ENCODE measurements at places on chromosomes 12 and 14.

GRCh38 chr14:21346532-21347135, 37.2 kb downstream of the SUPT16H start:
- DNase-seq: no peak

DNA sequence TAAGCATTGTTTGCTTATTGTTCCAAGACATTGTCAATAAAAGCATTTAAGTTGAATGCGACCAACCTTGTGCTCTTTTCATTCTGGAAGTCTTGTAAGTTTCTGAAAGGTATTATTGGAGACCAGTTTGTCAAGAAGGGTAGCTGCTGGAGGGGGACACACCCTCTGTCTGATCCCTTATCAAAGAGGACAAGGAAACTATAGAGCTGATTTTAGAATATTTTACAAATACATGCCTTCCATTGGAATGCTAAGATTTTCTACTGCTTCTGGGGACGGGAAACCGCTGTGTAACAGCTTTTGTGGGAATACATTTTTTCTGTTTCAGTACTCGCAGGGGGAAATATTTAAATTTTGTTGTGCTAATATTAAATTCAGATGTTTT, 3.5 kb downstream of the FOS start:
- DNase-seq: peak; percentile 65

DNA sequence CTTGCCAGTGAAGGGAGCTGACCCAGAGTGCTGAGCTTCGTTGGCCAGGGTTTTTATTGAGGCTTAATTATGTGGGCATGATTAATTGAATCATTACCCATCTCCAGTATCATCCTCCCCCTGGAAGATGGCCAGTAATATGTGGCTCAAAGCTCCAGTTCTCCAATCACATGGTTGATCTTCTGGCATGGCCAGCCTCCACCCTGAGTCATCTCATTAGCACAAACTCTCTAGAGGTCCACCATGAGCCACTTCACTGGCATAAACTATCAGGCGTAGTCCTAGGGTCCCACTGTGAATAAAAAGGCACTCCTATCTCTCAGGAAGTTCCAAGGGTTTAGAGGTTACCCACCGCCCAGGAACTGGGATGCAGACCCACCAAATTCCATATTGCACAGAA, 135.0 kb downstream of the ANO6 start:
- no peak for DNase-seq

DNA sequence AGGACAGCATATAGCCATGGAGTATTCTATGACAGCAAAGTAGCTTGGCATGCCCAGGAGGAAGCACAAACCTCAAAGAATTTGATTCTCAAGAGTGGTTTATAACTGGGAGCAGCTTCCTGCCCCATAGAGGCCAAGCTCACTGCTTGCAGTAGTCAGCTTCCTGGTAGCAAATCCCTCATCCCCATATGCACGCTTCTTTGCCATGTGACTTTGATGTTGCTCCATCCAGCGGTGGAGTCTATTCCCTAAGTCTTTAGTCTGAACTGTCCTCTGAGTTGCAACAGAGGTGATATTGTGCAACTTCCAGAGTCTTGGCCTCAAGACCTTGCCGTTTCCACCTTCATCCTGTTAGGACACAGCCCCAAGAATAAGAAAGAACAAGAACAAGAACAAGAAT, 996.8 kb upstream of the TMEM132C start:
- DNase-seq: peak; percentile 82

DNA sequence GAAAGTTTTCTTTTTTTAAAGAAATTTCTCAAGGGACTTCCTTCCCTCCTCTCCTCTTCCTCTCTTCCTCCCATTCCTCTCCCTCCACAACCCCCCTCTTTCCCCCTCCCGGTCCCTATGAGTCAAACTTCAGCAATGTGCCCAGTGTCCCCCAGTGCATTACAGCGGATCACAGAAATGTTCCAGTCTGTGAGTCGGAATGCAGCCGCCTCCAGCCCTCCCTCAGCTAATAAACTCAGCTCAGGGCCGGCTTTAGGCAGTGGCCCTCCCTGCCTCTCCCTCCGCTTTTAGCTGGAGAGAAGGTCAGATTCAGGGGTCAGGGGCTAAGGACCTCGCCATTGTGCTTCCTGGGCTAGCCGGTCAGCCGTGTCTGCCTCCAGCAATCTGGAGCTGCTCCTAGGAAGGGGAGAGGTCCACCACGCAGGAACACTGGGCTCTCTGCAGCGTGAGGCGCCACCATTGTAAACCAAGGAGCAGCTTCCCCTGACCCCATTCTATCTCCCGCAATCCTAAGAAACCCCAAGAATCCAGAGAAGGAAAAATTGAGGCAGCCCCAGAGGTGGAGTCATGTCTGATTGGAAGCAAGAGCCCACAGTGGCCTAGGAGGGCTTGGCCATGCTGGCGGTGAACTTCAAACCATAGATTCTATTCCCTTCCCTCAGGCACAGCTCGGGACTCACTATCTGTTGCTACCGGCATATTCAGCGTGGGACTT, 1.1 kb upstream of the HDAC7 start:
- DNase-seq: peak; percentile 97

DNA sequence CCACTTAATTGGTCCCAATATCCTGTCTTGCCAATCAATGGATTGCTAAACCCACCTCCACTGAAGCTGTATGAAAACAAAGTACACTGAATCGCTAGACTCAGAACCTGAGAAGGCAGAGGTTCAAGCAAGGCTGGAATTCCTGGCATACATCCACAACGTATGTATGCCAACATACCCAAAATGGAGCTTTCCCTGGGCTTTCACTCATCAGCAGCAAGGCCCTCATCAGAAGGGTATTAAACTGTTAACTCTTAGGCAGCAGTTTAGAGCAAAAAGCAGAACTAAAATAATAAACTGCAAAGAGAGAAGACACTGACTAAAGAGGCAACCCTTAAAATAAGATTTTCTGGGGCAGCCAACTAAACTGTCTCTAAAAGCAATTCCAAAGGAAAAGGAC, 13.6 kb downstream of the MED13L start:
- DNase-seq: no peak

DNA sequence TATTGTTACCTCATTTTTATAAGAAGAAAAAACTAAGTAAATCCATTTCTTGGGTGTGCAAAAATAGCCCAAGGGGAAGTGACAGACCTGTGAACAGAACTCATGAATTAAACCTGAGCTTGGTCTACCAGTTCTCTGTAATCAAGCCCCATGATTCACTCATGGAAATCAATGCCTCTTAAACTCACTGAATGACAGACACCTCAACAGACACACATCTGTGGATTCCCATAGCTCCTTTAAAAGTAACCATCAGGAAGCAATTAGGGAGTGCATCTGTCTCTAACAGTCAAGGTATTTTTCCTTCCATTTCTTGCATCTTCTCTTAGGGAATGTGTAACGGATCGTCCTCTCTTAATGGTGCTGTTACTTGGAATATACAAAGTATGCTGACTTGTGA, 215.0 kb upstream of the EEA1 start:
- DNase-seq: no peak

DNA sequence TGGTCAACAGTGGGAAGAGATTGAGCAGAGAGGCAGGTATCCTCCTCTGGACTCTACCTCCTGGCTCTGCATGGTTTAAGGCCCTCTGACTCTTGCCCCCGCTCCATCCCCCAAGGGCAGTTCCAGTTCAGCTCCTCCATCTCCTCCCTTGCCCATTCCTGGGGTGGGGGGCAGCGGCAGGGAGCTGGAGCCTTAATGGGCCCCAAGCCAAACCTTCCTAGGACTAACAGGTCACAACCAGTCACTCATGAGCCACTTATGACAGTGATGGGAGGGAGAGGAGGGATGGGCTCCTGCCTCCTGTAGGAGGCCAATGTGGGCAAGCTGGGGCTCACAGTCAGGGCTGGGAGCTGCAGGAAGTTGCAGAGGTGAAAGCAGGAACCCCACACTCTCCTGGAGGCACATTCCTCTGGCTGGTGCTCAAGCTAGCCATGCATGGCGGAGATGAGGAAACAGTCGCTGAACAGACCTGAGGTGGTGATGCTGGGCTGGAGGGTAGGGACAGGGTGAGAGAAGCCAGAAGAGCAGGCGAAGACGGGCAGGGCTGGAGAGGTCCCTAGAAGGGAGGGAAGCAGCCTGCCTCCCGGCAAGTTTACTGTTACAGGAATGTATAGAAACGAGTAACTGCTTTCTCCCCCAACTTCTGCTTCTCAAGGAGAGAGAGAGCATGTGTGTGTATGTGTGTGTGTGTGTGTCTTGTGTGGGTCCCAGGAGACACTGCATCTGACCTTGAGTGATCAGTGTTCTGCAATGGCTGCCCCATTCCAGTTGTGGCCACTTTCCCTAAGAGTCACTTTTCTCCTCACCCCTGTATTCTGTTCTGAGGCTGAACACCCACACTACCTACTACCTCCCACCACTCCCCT, 5.0 kb upstream of the RAPGEF3 start:
- peak; percentile 99 for DNase-seq

- no peak for DNase-seq
Observed at GRCh38 chr12:54372113-54372806, 8.0 kb upstream of the GPR84 start.

GRCh38 chr12:45130881-45131281, 80.0 kb upstream of the DBX2 start:
- DNase-seq: peak; percentile 58

DNA sequence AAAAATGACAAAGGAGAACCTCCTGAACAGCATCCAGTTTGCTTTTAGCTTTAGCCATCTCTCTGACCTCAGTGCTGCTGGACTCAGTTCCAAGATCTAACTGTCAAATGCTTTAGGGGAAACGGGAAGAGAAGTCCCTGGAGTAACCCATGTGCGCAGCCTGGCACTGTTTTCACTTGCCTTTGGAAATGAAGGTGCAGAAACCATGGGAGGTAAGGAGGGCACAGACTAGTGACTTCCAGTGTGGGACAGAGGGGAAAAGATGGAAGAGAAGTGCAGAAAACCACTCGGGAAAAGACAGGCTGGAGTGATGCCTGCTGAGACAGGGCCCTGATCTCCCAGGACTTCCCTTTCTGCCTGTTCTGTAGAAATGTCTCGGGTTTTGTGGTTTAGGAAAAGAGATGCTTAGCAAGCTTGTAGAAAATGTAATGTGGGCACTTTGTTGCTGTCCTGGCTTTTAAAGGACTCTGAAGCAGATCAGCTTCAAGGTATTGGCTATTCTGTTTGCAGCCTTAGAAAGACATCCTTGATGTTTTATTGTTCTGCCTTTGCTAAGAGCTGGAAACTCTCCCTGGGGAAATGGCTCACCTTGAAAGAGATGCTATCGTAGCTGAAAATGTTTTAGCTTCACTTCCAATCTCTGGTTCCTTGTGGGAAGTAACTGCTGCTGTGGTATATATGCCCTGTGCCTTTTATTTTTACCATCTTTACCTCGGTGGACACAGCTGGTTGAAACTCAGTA, 124.6 kb upstream of the HIF1A start:
- DNase-seq: no peak

DNA sequence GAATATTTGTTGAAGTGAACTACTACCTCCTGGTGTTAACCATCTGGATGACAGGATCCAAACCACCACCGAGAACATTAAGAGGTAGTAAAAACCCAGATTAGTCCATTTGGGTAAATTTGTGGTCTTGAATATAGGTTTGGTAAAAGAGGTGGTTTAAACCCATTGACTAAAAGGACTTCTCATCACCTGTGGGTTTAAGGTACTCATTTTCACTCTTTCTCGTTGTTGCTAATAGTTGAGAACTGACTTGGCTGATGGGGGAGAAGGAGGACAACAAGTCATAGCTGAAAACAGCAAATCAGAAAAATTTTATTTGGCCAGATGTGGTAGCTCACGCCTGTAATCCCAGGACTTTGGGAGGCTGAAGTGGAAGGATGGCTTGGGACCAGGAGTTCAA, 59.2 kb downstream of the ACADS start:
- DNase-seq: no peak

DNA sequence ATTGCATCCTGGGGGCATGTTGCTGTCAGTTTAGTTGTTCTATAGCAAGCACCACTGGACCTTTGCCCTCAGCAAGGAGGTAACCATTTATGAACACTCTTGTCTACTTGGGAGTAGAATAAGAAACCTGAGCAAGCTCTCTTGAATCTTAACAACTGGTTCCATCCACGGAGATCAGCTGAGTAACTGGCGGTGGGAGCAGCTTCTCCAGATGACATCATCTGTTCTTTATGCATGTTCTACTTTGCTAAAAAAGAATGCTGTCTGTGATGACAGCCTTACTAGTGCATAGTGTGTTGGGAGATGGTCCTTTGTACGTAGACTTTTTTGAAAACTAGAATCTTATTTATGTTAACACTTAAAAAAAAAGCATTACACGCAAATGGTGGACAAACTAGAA, 17.7 kb downstream of the SLC4A8 start:
- no peak for DNase-seq

DNA sequence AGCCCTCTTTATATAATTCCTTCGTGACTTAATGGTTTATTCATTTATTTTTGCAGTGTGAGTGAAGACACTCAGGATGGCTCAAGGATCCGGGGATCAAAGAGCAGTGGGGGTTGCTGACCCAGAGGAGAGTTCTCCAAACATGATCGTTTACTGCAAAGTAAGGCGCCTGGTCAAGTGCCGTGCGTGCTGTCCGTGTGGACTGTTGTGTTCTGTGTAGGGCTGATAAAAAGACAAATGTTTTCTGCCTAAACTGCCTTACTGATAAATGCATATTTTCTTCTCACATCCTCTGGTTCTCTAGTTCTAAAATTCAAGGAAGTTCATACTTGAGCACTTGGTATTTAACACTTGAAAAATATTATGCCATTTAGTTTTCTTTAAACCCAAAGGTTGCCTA, 32.5 kb downstream of the RGS6 start:
- no peak for DNase-seq

GRCh38 chr14:101918065-101918989, 46.0 kb upstream of the DYNC1H1 start:
- DNase-seq: no peak

GRCh38 chr12:62446754-62447452, 19.7 kb upstream of the MON2 start:
- no peak for DNase-seq

DNA sequence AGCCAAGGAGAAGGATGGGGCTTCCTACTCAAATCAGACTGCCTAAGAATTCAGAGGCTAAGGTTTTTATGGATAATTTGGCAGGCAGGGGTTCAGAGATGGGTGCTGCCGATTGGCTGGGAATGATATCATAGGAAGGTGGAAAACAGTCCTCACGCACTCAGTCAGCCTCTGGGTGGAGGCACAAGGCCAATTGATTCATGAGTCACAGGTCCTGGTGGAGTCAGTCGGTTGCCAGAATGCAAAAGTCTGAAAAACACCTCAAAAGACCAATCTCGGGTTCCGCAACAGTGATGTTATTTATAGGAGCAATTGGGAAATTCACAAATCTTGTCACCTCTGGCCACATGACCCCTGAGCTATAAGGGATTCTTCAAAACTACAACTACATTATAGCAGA, 105.5 kb downstream of the GXYLT1 start:
- peak; percentile 19 for DNase-seq

GRCh38 chr12:20212658-20213555, 155.4 kb upstream of the PDE3A start:
- peak; percentile 100 for DNase-seq

Data from renal cortical epithelial cell (primary cell).